ENCODE measurements at places on chromosomes 6 and 20.

DNA sequence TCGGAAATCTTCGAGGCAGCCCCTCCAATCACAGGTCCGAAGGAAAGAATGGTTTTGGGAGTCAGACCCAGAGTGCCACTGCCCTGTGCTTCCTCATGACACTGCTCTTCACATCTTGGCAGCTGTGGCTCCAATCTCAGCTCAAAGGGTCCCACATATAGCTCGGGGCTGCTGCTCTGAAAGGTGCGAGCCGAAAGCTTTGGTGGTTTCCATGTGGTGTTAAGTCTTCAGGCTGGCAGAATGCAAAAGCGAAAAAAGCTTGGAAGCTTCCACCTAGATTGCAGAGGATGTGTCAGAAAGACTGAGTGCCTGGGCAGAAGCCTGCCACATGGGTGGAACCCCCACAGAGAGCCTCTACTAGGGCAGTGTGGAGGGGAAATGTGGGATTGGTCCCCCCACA, 314.3 kb upstream of the CHD6 start:
- no peak for DNase-seq

GRCh38 chr6:162092816-162093502, 634.6 kb downstream of the PRKN start:
- no peak for DNase-seq

GRCh38 chr20:7836076-7836475, 104.2 kb downstream of the HAO1 start:
- no peak for DNase-seq

DNA sequence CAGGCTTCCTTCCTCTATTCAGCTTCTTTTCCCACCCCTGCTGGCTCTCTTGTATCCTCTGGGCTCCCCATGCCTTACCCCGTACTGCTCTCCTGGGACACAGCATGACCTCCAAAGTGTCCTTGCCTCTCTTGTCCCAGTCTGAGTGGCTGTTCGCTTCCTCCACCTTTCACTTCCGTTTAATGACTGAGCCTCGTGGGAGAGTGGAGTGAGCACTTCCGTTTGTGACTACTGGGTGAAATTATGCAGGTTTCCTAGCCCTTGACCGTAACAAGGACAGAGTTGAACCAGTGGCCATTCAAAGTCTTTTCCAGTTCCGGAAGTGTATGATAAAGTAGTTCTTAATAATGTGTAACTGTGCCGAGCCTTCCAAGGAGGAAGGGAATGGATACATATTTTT, 109.2 kb downstream of the ARID1B start:
- no peak for DNase-seq

DNA sequence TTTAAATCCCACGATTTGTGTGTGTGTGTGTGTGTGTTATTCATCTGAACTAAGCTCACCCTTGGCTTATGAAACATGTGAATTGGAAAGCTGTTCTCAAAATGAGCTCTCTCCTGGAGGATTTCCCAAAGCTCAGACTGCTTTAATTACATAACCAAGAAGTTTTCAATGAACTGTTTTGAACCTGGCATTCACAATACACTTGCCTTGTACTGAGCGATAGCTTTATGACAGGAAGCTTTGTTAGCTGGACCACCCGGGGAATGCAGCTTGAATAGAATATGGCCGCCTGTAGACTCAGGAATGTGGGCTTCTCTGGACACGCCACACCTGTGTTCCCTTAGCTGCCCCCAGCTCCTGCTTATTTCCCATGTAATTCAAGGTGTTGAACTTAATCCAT, 71.4 kb upstream of the PREP start:
- DNase-seq, result no peak

GRCh38 chr6:17935188-17936149, 52.0 kb downstream of the KIF13A start:
- DNase-seq, result no peak

GRCh38 chr6:42530751-42531150, 33.1 kb upstream of the UBR2 start:
- no peak for DNase-seq

DNA sequence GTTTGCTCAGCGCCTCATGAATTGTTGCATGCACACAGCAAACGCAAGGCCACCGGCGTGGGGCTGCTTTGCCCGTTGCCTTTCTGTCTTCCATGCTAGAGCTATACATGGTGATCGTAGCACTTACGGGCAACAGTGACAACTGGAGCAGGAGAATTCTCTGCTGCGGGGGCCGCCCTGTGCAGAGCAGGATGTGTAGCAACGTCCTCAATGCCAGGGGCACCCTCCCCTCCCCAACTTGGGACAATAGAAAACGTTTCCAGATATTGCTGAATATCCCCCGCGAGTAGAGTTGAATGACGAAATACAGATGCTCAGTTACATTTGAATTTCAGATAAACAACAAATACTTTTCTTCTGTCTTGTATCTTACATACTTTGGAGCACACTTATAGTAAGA, 198.7 kb downstream of the TFAP2C start:
- DNase-seq, result no peak

GRCh38 chr6:32432050-32432450, 7.6 kb upstream of the HLA-DRA start:
- DNase-seq, result no peak

- DNase-seq, result no peak
Measured at GRCh38 chr20:6718662-6719368, 48.7 kb upstream of the BMP2 start.

DNA sequence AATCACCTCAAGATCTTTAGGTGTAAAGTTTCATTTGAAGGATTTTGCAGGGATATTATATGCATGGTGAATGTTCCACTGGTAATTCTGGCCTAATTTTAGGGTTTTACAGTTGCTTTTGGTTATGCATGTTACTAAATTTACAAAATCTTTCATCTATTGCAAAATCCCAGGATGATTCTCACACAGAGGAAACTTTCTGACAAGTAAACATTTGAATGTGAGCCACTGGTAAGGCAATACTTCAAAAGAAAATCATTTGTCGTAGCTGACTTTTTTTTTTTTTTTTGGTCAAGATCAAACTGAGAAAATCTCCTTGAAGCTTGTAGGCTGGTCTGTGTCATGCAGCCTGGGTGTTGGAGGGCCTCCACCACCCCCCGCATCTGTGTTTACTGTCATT, 141.9 kb upstream of the EXOC2 start:
- no peak for DNase-seq

DNA sequence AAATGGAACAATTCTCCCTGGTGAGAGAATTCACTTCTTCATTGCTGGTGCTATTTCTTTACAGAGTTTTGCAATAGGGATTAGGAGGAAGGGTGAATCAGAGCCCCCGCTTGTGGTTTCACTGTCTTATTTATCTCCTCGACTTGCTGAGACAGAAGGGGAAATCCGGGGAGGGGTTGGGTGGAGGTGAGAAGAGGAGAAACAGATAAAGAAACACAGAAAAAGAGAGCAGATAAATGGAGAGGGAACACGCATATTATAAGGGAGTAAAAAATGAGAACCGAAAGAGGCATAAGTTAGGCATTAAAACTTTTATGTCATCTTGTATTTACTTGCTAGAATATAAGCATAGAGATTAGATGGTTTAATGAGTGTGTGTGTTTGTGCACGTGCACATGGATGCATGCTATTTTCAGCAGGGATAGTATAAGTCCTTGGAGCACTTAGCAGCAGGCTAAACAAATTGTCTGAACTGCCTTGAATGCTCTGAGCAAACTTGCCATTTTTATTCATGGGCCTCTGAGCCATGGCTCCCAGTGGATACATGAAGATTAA, 105.0 kb downstream of the OLIG3 start:
- DNase-seq, result peak; percentile 6

GRCh38 chr6:148803979-148804378, 57.1 kb downstream of the UST start:
- no peak for DNase-seq

- no peak for DNase-seq
Measured at GRCh38 chr20:19660808-19661378, 97.2 kb upstream of the RIN2 start.

- DNase-seq, result no peak
Measured at GRCh38 chr6:42158011-42158410, 15.2 kb upstream of the GUCA1A start.

DNA sequence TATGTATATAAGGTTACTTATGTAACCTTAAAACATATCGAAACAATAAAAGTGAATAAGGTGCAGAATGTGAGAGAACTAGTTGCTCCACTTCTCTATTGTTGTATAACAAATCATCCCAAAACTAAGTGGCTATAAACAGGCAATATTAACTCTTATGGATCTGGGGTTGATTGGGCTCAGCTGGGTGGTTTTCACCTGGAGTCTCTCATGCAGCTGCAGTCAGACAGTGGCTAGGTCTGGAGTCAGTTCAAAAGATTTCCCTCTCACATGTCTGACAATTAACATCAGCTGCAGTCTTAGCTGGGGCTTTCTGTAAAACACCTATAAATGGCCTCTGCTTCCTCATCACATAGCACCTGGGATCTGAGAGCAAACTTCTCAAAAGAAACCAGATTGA, 288.4 kb upstream of the SASH1 start:
- no peak for DNase-seq

DNA sequence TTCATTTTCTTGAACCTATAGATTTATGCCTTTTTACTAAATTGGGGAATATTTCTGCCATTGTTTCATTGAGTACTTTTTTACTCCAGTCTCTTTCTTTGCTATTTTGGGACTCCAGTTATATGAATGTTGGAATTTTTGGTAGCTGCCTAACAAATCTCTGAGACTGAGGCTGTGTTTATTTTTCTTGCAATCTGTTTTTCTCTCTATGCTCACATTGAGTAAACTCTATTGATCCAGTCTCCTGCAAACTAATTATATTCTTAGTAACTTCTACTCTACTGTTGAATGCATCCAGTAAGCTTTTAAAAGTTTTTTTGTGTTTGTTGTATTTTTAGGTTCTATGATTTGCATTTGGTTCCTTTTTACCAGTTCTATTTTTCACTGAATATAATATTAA, 903.4 kb upstream of the GJE1 start:
- no peak for DNase-seq

GRCh38 chr6:164827537-164827936, 481.9 kb downstream of the C6orf118 start:
- no peak for DNase-seq

- DNase-seq, result no peak
Measured at GRCh38 chr20:38873050-38873581, 53.1 kb upstream of the FAM83D start.

GRCh38 chr6:154773610-154774089, 40.4 kb downstream of the SCAF8 start:
- no peak for DNase-seq

DNA sequence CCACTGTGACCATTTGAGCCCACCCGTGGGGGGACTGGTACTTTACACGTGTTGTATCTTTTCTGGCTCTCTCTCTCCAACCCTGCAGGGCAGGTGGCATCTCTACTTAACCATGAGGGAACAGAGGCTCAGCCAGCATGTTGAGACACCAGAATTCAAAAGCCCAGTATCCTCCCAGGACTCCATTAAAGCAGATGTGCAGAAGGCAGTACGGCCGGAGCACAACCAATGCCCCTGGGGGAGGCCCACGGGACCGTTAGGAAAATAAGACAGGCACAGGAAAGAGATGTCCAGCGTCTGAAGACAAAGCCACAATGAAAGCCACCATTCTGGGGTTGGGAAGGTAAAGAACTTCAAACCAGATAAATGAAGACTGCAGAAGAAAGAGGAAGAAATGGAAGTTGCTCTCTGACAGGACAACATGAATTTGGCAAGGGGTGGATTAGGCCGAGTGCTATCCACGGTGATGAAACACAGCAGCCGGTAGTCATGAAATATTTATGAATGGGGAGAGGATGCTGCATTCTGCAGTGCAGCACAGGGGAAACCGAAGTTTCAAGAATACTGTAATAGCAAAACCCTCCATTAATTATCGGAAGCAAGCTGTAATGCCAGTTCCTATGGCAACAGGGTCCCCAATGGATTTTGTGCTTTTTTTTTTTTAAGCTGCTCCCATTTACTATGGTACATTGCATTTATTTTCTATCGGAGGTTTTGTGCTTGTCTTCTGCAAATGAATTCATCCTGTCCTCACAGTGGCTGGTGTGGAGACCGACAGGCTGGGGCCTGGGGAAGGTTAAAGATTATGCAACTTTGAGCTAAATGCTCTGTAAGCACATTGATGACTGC, 179.4 kb downstream of the NRN1 start:
- DNase-seq, result no peak

DNA sequence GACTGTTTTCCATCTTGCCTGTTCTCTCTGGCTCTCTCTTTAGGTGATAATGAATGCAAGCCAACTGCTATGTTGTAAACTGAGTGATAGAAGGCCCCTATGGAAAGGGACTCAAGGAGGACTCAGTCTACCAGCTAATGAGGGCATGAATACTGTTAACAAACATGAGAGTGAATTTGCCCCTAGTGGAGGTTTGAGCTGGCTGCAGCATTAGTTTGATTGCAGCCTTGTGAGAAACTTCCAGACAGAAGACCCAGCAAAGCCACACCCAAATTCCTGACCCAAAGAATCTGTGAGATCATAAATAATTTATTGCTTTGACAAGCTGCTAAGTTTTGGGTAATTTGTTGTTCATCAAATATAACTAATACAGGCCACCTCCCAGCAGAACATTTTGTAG, 50.0 kb upstream of the PLCB1 start:
- no peak for DNase-seq

DNA sequence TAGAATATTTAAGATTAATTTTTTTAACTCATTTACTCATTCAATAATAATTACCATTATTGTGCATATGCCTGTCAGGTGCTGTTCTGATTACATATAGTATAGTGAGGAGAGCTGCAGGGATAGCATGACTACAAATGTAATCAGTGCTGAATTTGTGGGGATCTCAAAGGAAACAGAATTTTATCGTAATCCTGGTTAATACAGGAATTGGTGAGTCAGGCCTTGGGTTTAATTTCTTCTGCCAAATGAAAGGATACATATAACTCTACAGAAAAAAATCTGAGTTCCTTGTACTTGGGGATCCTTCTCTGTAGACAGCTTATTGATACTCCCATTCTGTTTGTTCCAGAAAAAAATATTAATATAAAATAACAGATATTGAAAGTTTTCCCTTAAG, 297.2 kb downstream of the GJA1 start:
- DNase-seq, result no peak

DNA sequence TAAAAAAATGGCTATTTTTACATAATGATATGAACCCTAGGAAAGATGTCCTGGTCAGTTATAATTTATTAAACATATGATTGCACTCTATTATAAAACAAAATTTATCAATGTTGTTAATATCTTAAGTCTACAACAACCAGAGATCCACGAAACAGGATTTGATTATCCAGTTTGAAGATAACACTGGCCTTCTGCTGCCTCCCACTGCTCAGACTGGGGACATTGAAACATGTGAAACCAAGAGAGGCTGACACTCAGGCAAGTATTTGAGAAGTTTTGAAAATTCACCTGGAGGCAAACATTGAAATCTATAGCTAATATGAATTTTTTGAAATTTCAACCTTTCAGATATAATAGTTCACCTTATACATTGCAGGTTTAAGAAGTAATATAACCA, 219.3 kb upstream of the HSF2 start:
- no peak for DNase-seq

GRCh38 chr20:33232486-33233072, 3.2 kb upstream of the BPIFA1 start:
- DNase-seq, result no peak
